C1 segment of cervical spinal cord (tissue), 14 donors: ENCODE measurements at places on chromosomes 6 and 20.

DNA sequence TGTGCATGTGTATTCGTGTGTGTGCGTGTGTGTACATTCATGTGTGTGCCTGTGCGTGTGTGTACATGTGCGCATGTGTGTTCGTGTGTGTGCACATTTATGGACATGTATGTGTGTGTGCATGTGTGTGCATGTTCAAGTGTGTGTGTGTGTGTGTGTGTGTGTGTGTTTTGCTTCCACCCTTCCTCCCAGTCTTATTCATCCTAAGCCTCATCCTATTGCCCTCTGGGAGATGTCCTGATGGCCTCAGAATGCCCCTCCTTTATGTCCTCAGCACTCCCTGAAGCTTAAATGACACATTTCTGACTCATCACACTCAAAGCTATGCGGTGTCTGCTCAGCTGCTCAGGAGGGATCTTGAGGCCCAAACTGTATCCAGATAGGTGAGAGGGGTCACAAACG lies 76.6 kb upstream of the CCDC167 start:
- no peak for DNase-seq

GRCh38 chr20:23152308-23152892 lies 66.3 kb upstream of the CD93 start:
- DNase-seq, result no peak

DNA sequence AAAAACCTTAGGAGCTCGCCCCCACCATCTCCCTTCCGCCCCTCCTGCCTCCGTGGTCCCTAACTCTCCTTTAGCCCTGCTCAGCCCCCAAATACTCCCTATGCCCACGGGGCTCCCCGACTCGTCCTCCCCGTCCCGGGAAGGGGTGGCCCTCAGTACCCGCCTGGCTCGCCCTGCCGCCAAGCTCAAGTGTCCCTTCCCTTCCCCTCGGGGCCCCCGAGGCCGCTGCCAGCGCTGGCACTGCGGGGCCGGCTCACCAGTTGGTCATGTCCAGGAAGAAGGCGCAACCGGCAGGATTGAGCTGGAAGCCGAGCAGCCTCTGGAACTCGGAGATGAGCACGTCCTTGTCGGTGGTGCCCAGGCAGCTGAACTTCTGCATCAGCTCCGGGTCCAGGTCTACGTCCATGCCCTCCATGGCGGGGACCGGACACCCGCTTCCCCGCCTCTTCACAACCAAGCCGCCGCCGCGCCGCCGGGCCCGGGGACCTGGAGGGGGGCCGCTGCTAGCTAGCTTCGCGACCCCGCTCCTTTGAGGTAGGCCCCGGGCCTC lies 303 bp downstream of the ILRUN start:
- no peak for DNase-seq

DNA sequence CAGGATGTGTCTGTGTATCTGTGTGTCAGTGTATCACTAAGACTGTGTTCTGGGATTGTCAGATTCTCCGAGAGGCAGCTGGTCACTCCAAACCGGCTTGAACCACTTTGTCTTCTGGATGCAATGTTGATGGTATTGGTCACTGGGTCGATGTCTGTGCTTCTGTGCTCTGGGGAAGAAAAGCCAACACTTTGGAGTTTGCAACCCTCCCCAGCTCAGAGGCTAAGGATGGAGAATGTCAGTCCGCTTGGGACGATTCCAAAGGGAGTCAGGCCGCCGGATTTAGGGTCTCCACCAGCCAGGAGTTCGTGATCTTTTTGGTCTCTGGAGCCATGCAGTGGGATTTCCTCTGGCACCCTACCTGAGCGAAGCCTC lies 5.2 kb downstream of the MAFB start:
- no peak for DNase-seq

- no peak for DNase-seq
Observed at GRCh38 chr6:76942203-76942966, 520.9 kb downstream of the HTR1B start.

- no peak for DNase-seq
Observed at GRCh38 chr6:169803271-169803811, 51.9 kb downstream of the ERMARD start.

DNA sequence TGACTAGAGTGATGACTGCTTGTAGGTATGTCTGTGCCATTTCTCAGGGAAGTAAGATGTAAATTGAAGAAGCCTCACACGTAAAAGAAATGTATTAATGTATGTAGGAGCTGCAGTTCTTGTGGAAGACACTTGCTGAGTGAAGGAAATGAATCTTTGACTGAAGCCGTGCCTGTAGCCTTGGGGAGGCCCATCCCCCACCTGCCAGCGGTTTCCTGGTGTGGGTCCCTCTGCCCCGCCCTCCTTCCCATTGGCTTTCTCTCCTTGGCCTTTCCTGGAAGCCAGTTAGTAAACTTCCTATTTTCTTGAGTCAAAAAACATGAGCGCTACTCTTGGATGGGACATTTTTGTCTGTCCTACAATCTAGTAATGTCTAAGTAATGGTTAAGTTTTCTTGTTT lies 16.6 kb downstream of the IRF4 start:
- DNase-seq, result no peak

- DNase-seq, result no peak
Observed at GRCh38 chr20:63942250-63942951, 13.8 kb downstream of the UCKL1 start.

- no peak for DNase-seq
Observed at GRCh38 chr6:135182071-135183001, 1.2 kb downstream of the MYB start.

GRCh38 chr6:111759331-111759835 lies 113.9 kb downstream of the FYN start:
- no peak for DNase-seq

DNA sequence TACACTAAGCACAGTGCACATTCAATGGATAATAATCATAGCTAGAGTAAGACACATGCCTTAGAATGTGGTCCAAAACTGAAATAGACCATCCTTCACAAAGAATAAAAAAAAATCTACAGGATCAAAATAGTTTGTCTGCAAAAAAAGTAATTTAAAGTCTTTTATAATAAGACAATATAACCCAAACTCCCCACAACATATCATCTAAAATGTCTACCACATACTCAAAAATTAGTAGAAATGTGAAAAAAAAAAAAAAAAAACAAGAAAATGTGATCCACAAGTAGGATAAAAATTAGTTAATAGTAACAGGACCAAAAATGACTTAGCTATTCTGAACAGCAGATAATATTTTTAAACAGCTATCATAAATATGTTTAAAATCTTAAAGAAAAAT lies 557.2 kb upstream of the ARID1B start:
- DNase-seq, result no peak

- no peak for DNase-seq
Observed at GRCh38 chr6:41167173-41167963, 4.5 kb upstream of the TREM2 start.

- DNase-seq, result no peak
Observed at GRCh38 chr6:55643861-55644260, 64.9 kb upstream of the HMGCLL1 start.

DNA sequence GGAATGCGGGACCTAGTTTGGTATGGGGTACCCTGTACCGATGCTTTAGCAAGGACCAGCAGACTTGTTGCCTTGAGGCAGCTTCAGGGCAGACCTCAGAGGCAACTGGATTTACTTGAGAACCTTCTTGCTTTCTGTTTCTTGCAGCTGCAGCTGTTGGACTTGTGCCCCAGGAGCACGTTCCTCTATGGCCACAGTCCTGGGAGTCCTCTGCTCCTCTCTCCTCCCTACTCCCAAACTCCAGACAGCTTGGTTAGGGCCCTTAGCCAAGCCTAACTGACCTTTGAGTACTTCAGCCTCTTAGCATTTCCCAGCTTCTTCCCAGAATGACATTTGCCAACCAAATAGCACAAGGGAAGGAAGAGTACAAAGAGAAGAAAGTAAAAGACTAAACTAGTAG lies 34.7 kb downstream of the GHRH start:
- DNase-seq, result no peak

DNA sequence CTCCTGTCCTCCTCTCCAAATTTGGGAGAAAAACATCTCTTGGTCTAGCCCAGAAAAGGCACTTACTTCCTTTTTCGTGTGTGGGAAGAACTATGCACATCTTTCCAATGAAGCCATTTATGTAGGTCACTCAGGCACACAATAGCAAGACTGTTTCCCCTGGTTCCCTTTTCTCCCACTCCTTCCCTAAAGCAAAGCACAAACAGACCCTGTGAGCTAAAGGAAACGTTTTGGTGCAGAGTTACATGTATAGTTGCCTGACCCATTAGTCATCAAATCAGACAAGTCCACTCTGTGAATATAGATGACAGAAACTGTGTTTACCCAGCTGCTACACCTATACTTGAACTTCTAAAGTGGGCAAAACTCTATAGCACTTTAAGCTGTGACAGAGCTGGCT lies 474.6 kb downstream of the COL12A1 start:
- no peak for DNase-seq

DNA sequence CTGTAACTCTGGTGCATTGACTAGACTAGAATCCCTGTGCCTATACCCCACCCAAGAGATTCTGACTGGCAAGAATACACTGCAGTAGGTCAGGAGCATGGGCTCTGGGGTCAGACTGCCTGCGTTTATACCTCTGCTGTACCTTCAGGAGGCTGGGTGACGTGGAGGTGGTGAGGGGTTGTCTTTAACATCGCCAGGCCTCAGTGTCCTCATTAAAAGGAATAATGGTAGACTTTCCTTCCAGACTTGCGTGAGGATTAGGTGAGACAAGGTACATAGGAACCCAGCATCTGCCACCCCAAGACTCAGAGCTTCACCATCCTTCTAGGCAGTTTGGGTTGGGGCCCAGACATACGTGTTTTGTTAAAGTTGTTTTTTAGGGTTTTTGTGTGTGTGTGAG lies 44.3 kb downstream of the TM9SF4 start:
- no peak for DNase-seq

GRCh38 chr6:57305761-57306160 lies 11.7 kb upstream of the PRIM2 start:
- DNase-seq, result no peak

- DNase-seq, result no peak
Observed at GRCh38 chr6:166353507-166353906, 11.2 kb upstream of the SFT2D1 start.

- DNase-seq, result no peak
Observed at GRCh38 chr6:38973178-38974057, 75.2 kb upstream of the GLP1R start.

GRCh38 chr6:29925727-29926412 lies 16.5 kb upstream of the HLA-A start:
- DNase-seq, result no peak

GRCh38 chr6:164749221-164750064 lies 560.0 kb downstream of the C6orf118 start:
- DNase-seq, result no peak

DNA sequence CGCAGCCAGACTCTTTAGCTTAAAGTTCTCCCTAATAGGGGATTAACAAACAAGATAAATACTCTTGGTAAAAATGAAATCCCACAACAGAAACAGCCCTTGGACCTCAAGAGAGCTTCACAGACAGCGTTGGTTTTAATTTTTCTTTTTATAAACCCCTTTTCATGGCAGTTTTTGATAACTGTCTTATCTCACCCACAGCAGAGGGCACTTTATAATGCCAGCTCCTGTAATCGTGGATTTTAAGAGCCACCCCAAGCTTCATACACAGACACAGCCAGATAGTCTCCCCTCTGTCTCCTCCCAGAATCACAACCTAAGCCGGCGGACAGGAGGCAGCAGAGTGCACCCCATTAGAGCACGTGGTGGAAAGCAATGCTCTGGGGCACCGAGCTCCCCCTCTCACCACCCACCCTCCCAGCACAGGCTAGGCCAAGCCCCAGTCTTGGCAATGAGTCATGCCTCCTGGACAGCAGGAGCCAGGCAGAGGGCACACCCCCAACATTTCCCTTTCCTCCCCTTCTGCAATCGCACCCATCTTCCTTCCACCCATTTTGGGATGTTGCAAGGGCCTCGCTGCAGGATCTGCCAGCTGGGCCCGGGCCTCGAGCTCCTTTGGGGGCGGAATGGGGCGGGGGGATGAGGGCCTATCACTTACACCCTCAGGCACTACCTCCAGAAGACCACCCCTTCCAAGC lies 2.4 kb downstream of the JAG1 start:
- peak; percentile 25 for DNase-seq

- no peak for DNase-seq
Observed at GRCh38 chr20:53550280-53551187, 43.1 kb downstream of the ZNF217 start.

DNA sequence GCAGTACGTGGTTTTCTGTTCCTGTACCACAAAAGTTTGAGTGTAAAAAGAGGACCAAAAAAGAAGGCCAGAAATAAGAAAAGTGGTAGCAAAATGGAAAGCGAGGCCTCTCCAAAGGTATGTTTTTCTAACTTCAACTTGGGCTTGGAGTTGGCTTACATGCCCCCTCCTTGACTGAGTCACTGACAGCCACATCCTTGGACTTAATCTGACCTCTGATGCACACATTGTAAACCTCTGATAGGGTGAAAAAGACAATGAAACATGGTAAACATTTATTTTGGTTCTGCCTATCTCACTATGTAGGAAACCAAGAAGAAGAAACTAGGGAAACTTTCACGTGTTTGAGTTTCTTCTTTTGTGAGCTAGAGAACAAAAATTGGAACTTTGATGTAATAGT lies 503.2 kb upstream of the ID4 start:
- DNase-seq, result no peak

DNA sequence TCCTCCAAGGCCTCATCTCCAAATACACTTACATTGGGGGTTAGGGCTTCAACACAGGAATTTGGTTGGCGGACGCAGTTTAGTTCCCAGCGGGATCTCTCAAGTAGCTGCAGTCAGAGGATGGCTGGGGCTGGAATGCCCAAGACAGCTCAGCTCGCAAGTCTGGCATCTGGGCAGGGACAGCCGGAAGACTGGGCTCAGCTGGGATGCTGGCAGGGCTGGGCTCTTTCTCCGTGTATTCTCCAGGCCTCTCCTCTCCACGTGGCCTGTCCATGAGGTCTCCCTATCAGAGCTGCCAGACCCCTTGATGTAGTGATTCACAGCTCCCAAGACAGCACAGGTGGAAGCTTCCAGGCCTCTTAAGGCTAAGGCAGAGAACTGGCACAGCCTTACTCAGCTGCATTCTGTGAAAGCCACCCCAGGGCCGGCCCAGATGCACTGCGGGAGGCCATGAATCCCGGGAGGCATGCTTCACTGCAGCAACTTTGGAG lies 5.0 kb downstream of the FGD2 start:
- DNase-seq, result no peak

DNA sequence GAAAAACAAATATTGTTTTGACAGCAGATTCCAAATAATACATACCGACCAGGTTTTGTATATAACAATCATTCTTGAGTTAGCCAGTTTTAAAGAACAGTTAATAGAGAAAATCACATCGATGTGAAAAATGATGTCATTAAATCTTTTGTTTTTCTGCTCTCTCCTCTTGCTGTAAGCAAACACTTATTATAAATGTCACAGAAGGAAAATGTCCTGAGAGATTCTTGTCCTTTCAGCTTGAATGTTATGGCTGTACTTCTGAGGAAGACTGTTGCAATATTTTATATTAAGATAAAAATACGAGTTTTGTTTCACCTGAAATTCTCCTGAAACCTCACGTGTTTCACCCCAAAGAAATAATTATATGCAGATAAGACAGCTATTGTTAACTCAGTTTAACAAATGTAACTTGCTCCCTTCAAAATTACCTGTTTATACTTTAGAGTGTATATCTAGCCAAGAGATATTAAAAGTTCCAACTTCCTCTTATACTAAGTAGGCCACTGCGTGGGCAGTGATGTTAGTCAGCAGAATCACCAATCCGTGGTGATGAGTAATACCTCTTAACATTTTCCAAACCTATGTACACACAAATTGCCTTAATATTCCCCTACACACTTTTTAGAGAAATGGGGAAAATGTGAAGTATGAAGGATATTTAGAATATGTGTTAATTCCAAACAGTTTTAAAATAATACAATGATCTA lies 1111.4 kb upstream of the CITED2 start:
- no peak for DNase-seq
